Hematopoietic multipotent progenitor cell treated with erythropoietin and hydrocortisone succinate and interleukin-3 and kit ligand, for 4 days (in vitro differentiated cells): ENCODE measurements at places on chromosomes 5 and 9.

DNA sequence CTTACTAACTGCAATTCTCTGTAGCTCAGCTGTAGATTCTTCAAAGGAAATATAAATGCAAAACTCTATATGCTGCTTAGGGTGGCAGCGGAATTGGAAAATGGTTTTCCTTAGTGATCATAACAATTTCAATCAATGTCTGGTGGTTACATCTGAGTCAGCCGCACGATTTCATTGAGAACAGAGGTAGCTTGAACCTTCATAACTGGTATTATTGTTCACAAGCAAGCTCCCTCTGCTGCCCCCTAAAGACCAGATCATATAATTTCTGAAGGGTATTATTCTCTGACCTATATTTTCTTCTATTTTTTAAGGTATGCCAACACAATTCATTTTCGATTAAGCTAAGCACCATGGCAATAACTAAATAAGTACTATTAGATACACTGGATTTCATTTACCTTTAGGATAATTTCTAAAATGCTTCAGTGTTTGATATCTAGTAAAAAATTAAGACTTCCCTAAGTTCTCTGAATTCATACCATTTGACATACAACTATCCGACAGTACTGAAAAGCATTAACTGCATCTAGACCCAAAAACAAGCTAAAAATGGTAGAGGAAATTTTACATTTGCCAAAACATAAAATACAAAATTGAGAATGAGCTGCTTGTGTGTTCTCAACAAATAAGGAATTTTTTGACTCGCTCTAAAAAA is 181.1 kb upstream of the SPEF2 start:
- DNase-seq, result peak; percentile 65

DNA sequence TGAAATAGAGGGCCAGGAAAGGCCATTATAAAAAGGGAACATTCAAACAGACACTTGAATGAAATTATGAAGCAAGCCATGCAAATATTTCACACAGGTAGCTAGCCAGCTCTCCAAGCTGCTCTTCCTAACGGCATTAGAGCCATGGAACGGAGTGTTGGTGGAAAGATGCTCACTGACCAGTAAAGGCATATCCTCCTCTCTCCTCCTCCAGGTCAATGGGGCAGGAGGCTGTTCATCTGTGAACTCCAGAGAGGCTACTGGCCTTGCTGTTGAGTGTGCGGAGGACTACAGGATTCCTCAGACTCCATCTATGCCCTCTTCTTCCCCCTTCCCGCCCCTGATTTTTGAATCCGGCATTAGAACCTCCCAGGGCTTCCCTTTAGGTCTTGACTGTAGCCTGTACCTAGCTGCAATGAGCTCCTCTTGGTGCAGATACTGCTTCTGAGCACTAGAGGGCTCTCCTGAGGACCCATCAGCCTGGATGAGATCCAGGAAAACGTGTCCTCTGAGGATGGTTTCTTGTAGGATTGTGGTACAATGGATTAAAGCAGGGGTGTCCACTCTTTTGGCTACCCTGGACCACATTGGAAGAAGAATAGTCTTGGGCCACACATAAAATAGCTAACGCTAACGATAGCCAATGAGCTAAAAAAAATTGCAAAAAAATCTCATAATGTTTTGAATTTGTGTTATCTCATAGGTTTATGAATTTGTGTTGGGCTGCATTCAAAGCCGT is 162.2 kb downstream of the SREK1 start:
- DNase-seq, result peak; percentile 82

DNA sequence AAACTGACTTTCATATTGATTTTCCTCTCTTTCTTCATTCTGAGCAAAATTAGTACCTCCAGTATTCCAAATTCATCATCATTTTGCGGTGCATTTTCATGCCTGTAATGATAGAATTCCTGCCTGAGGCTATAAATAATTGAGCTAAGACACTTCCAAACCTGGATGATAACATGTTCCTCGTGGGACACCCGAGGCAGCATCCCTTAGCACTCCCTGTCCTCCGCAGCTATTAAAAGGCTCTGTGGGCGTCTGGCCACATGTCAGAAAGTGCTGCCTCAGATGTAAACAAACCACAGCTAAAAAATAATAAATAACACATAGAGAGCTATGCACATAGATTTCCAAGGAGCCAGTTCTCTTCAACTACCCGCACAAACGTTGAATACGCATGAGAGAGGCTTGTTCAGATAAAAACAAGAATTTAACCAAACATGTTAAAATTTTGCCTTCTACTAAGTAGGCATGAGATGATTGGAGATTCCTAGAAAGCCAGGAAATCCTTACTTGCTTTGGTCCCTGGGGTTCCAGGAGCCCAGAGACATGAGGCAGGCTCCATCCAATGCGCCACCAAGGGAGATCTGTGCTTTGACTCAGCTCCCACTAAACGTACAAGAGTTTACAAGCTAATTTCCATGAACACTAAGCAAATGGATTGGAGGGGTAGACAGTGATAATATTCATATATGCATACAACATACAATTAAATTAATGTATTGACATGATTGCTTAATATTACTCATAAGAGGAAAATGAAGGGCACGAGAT is 82.7 kb downstream of the SHC3 start:
- no peak for DNase-seq

DNA sequence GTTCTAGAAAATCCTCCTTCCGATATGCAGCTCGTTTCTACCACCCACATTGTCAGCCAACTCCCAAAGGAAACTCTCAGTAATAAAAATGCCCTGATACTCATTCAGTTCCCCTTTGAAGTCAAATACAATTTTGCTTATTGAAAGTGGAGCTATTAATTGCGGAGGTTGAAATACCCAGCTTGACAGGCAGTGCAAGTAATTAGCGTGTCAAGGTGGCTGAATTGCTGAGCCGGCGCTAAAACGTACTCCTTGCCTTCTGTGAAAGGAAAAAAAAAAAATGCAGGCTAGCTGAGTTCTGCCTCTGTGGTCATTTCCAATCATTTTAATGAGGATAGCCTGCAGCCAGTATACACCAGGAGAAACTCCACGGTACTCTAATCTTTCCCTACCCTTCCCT is 165.5 kb downstream of the RORB start:
- DNase-seq, result no peak

DNA sequence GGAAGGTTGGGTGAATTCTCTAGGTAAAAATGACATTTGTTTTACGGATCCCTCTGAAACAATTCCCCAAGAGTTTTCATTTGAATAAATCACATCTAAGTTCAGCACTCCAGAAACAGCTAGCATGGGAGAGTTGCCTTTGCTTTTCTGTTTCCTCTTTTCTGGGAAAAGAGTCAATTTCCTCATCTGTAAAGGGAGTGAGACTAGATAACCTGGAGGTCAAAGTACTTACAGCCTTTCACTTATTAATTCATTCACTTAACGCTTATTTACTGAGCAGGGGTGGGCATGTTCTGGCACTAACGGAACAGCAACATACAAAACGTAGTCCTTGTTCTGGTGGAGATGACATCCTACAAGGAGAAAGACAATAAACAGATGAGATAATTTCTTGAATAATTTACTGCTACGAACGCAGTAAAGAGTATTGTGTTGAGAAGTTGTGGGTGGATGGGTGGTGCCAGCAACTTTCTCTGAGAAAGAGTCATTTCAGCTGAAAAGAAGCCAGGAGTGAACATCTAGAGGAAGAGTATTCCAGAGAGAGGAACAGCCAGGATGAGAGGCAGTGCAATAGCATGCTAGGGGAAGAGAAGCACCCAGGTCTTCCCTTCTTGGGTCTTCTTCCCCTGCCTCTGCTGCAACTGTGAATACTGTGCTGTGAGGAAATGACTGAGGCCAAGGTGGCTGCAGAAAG is 335.6 kb downstream of the ZSWIM6 start:
- no peak for DNase-seq
